ENCODE measurements at places on chromosomes 7 and 10.

GRCh38 chr10:26215935-26216584 is 514 bp upstream of the GAD2 start:
- DNase-seq = peak; percentile 46

DNA sequence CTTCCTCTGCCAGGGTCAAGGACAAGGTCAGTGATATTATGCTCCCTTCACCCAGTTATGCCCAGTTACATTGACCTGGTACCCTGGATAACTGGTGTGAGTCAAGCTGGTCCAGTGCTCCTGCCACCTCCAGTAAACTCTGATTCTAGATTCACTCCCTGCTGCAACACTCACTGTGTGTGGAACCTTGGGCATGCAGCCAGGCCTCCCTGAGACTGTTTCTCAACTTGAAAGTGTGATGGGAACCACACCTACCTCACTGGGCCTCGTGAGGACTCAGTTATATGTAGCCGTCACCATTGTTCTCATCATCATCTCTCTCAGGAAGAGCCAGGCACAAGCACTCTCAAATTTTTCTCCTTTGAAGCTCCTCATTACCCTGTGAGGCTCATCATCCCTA is 935 bp upstream of the ZNF736 start:
- peak; percentile 33 for DNase-seq

- peak; percentile 81 for DNase-seq
Observed at GRCh38 chr10:102408728-102409603, 9.6 kb downstream of the PSD start.

GRCh38 chr10:84499846-84500245 is 171.5 kb downstream of the CCSER2 start:
- no peak for DNase-seq

DNA sequence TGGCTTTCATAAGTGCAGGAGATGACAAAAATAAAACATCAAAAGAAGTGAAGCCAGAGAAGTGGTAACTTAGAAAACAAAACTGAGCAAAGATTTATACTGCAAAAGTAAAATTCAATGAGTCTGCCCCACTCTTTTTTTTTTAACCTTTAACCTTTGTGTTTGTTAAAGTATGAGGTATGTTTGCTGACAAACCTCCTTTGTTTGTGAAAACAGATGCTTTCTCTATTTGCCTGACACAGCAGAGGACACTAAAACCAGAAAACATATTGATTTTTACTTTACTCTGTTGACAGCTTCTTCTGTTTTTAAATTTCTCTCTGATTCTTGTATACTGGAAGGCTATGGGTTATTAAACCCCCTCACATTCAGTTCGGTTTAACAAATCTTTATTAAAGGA is 57.6 kb downstream of the SGMS1 start:
- no peak for DNase-seq

- no peak for DNase-seq
Observed at GRCh38 chr7:142130267-142130666, 18.7 kb downstream of the MGAM2 start.

GRCh38 chr10:63373176-63373575 is 92.6 kb downstream of the JMJD1C start:
- no peak for DNase-seq

DNA sequence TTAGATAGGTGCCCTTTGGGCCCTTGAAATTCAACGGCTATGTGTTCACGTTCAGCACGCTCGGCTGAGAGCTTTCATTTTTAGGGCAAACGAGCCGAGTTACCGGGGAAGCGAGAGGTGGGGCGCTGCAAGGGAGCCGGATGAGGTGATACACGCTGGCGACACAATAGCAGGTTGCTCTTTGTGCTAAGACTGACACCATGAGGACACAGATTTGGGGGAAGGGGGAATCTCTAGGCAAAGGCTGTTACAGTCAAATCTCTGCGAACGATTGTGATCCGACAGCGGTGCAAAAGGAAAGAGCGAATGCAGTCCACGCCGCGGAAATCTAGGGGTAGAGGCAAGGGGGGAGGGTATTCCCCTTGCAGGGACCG is 667 bp downstream of the KLLN start:
- DNase-seq = peak; percentile 73

DNA sequence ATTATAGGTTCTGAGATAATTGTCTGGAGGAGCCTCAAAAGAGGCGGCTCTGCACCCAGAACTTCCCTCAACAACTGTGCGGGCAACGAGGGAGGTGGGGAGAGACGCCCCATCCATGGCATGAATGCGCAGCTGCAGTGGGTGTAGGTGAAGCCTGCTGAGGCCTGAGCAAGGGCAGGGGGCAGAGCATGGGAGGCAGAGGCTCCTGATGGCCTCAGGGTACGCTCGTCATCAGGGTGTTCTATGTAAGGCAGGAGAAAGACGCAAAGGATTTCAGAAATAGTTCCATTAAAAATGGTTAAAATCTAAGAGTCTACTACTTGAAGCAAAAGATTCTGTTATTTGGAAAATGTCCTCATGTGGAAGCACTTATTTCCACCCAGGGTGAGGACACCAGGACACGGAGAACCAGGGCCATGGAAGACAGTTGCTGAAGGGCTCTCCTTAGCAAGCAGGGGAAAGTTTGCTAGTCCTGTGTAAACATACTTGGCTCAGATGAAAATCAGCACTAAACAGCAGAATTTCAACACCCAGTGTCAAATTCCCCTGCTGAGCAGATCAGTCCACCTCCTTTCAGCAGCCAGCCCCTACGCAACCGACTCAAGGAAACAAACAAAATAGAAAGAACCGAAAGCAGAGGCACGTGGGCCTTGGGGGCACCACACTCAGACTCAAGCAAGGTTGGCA is 18.9 kb downstream of the INSIG1 start:
- no peak for DNase-seq

- DNase-seq = peak; percentile 26
Observed at GRCh38 chr10:103888113-103888841, 29.7 kb downstream of the STN1 start.

DNA sequence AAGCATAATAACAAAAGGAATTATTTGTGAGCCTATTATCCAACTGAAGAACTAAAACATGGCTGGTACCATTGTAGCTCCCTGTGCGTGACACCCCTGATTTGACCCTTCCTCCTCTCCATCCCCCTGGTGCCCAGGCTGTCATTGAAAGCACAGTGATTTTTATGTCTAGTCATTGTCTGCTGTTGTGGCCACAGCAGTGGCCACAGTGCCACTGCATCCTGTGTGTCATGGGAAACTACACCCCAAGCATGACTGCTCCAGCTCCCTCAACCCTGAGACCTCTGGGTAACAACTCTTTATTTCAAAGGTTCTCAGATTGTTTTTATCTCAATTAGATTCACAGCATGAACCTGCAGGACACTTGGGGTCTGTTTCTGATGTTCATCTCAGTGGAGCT is 52.0 kb downstream of the ERLIN1 start:
- no peak for DNase-seq

GRCh38 chr10:13613519-13613918 is 26.8 kb downstream of the PRPF18 start:
- DNase-seq = no peak

DNA sequence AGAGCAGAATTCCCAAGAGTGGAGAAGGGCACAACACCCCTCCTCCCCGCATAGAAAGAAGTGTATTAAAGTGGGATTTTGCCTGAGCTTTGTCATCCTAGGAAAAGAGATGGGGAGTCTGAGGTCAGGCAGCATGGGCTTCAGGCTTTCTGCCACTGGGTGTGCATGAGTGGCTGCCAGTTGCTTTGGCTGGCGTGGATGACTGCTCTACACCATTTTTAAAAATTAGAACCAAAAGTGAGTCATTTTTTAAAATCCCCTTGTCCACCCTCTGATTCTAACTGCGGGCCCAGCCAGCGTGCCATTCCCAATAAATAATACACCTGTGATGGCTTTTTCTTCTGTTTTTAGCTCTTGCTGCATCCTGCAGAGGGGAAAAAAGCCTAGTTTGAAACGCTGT is 13.4 kb downstream of the SLC29A3 start:
- DNase-seq = no peak

DNA sequence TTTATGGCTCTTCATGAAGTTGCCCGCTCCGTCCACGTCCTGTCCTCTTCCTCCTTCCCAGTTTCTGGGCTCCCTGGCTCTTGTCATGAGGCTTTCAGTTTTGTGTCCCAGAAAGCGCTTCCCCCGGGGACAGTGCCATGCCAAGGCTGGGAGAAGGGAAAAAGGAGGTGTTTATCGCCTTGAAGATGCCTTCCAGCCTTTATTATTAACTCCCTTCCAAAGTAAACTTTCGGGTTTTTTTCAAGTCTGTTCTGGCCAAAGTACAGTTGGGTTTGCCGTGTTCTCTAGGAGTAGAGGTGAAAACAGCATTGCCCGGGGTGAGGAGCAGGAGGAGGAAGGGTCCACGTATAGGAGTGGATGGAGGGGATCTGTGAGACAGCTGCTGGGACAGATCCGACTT is 117.2 kb downstream of the CUX1 start:
- no peak for DNase-seq

GRCh38 chr10:8811201-8811600 is 756.7 kb downstream of the GATA3 start:
- no peak for DNase-seq

Measured in stimulated activated CD4-positive, alpha-beta T cell treated with anti-CD3 and anti-CD28 coated beads, Interleukin-1b, Interleukin-23, amount 100 ng/mL, for 48 hours (primary cell).